ENCODE measurements at places on chromosomes 2 and 18.

- no peak for DNase-seq
These were observed 146.6 kb upstream of the CCDC68 start for GRCh38 chr18:55105873-55106272.

DNA sequence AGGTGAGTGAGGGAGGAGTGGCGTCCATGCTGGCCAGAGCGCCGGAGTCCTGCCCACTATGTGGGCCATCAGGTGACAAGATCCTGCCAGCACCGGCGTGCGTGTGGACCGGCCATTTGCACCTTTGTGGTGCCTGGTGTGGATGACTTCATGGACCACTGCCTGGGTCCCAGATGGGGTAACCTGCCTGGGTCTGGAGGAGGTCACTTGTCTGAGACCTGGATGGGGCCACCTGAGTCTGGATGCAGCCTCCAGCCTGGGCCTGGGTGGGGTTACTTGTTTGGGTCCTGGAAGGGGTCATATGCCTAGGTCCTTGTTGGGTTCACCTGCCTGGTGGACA is 299.6 kb downstream of the NDUFA10 start:
- no peak for DNase-seq

DNA sequence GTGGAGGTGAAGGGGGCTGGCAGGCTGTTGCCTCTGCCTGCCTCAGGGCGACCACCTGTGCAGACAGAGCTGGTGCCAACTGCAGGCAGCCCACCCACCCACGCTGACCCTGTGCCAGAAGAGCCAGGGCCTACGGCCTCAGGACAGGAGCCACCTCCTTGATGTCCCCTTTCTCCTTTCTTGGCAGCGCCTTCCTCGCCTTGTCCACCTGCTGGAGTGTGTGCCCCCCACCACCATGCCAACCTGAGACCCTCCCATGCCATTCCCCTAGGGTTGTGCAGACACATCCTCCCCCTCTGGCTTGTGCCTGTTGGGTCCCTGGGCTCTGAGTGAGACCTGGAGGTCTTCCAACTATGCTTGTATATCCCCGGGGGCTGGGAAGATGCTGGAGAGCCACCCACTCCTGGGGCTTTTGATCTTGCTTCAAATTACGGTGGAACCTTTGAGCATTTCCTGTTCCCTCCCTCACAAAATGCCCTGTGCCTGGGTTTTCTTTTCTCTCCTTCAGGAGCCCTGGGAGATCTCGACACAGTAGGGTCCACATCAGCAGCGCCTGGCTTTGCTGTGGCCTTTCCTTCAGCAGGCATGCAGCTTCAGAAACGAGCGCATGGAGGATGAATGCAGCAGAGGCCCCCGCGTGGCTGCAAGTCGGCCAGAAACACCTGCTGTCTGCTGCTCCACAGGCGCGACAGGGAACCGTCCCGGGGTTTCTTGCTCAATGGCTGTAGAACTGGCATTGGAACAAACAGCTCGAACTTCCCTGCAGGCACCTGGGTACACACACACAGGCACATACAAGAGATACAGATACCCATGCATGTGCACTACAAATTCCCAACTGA is 65.9 kb upstream of the SH3RF3 start:
- peak; percentile 38 for DNase-seq

- no peak for DNase-seq
These were observed 26.6 kb upstream of the TEX44 start for GRCh38 chr2:231565887-231566594.

GRCh38 chr18:52700816-52701215 is 360.8 kb downstream of the DCC start:
- DNase-seq = no peak

All from T47D (cell line).